Stimulated activated CD8-positive, alpha-beta memory T cell treated with anti-CD3 and anti-CD28 coated beads, Interleukin-4, amount 100 ng/mL, for 1 hour (primary cell): ENCODE measurements at places on chromosomes 3 and 15.

DNA sequence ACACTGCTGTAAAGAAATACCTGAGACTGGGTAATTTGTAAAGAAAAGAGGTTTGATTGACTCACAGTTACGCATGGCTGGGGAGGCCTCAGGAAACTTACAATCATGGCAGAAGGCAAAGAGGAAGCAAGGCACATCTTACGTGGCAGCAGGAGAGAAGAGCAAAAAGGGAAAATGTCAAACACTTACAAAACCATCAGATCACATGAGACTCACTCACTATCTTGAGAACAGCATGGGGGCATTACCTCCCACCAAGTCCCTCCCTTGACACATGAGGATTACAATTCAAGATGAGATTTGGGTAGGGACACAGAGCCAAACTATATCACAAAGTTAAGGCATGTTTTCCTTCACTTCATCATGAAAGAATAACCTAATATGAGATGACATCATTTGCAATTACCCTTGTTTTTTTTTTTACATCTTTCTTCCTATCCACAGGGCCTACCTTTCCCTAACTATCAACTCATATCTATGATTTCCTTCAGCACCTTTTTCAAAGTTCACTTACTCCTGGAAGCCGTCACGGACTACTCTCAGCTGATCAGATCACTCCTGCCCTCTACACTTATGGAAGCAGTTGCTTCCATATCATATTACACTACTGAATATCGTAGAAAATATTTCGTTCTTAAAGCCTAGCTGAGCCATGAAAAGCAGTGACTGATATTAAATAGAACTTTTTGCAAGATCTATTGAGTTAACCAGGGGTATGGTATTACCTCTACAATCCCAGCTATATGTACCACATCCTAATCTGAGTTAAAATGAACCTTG, 25.5 kb upstream of the ATP8B4 start:
- no peak for DNase-seq

- DNase-seq = no peak
Observed at GRCh38 chr3:60660026-60660425, 591.2 kb downstream of the FHIT start.

DNA sequence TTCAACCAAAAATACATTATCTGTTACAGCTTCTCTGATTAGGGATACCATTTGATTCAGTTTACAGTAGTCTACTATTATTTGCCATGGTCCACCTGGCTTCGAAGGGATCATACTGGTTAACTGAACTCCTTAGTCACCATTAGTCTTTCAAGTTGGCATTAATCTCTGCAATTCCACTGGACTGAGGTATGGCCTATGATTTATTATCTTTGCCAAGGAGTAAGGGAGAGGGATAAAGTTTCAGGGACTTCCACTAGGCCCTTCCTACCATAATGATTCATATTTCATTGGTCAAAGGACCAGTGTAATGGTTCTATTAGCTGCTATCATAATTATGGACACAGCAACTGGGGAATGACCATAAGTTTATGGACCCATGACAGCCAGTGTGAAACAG, 7.3 kb upstream of the CMSS1 start:
- DNase-seq = no peak

- DNase-seq = no peak
Observed at GRCh38 chr3:182981038-182981380, 671 bp upstream of the DCUN1D1 start.

GRCh38 chr3:86702381-86702958, 288.5 kb downstream of the VGLL3 start:
- DNase-seq = no peak

GRCh38 chr3:12456441-12456840, 27.8 kb upstream of the TSEN2 start:
- no peak for DNase-seq

GRCh38 chr3:10154335-10155122, 10.2 kb upstream of the IRAK2 start:
- no peak for DNase-seq

GRCh38 chr3:119368298-119368697, 74.1 kb downstream of the ARHGAP31 start:
- DNase-seq = no peak

DNA sequence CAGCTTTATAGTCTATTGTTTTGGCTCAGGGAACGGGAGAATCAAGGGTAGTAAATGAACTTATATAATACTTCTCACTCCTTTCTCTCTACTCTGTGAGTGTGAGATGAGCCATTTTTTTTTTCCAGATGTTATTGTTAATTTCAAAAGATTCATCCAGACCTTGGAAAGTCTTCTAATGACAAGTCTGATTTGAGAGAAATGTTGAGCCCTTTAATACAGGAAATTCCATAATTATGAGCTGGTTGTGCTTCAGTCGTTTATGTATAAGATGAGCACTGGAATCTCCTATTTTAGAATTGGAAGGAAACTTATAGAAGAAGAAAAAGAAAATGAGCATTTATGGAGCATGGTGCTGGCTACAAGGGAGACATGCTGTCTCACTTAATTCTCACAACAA, 92.0 kb downstream of the FBN1 start:
- DNase-seq = no peak
